ENCODE measurements at places on chromosomes 2 and 18.

GRCh38 chr18:29154758-29155725 lies 978.1 kb upstream of the CDH2 start:
- no peak for DNase-seq

- no peak for DNase-seq
Measured at GRCh38 chr2:232441147-232441651, 14.8 kb upstream of the ALPI start.

DNA sequence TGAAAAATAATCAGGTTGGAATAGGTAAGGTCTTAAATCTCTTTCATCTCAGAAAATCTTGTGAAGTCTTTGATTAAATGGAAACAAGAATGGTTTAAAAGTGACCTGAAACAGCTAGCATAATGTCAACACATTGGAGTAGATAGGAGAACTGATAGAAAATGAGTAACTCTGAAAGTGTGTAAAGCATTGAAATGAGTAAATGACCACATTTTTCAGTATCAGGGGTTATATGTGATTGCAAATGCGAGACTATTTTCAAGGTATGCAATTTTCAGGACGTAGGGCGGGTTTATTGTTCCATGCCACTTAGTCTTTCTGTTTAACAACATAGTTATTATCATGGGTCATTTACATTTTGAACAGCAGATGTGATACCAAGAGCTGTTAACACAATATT lies 1383.2 kb downstream of the LRP1B start:
- no peak for DNase-seq

- DNase-seq = no peak
Measured at GRCh38 chr2:3807853-3808252, 104.5 kb downstream of the DCDC2C start.

DNA sequence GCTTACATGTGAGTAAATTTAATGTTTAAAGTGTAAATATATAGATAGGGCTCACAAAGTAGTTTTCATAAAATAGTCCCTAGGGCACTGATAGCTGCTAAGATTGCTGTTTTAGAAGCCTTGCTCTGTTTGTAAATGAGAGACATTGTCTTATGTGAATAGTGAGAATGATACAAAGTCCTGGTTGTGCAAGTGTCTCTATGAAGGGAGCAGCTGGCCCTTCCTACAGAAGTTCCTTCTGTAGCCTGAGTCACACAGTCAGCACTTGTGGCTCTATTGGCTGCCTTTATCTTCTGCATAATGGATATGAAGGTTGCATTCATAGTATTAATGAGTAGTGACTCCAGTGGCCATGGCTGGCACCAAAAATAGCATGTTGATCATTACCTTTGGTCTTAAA lies 279.7 kb downstream of the OSR1 start:
- DNase-seq = no peak

DNA sequence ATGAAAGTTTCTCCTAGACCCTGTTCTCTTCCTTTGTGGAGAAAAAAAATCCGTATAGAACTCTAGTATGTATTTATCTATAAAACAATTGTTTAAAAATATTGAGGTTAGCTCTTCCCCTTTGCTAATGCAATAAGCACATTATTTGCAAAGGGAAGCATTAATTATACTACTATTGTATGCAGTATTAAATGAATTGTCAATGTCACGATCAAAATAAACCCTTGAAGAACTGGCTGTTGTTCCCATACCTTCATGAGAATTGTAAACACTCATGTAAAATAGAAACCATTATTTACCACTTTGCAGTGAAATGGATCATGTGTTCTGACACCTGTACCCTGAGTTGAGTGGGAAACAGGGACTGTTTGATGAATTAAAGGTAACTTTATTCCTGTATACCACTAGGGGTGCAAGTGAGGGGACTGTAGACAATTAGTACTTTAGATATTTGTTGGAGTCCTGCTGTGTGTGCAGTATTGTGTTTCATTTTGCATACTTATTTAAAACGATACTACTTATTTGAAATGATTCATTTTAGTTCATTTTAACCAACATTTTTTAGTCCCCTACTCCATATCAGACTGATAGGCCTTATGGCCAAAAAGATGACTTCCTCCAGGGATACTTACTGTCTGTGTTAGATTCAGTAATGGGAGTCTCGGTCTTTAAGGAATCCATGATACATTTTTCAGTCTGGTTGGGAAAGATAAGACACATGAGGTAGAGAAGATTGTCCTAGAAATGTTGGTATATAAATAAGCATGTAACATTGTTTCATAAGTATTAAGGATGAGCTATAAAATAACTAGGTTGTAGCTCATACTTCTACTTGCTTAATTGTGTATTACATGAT lies 7.9 kb downstream of the PKP4 start:
- DNase-seq = no peak
